Activated CD4-positive, alpha-beta T cell treated with anti-CD3 and anti-CD28 coated beads for 48 hours (primary cell): ENCODE measurements at places on chromosomes 16 and 17.

- DNase-seq, result no peak
Measured at GRCh38 chr17:4209611-4210010, 54.2 kb downstream of the ANKFY1 start.

DNA sequence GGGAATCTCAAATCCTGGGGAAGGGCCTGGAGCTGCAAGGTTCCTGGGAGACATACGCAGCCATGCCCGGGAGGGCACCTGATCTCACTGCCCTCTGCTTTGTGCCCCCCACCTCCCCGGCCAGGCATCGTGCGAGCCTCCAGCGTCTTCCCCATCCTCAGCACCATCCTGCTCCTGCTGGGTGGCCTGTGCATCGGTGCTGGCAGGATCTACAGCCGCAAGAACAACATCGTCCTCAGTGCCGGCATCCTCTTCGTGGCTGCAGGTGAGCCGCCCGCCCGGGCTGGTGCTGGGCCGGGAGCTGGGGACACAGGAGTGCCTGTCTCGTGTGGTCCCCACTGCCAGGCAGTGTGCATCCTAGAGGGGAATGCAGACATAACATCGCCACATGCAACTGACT, 19.6 kb upstream of the CACNG1 start:
- DNase-seq, result no peak

GRCh38 chr17:73288534-73289302, 23.1 kb downstream of the CDC42EP4 start:
- no peak for DNase-seq

DNA sequence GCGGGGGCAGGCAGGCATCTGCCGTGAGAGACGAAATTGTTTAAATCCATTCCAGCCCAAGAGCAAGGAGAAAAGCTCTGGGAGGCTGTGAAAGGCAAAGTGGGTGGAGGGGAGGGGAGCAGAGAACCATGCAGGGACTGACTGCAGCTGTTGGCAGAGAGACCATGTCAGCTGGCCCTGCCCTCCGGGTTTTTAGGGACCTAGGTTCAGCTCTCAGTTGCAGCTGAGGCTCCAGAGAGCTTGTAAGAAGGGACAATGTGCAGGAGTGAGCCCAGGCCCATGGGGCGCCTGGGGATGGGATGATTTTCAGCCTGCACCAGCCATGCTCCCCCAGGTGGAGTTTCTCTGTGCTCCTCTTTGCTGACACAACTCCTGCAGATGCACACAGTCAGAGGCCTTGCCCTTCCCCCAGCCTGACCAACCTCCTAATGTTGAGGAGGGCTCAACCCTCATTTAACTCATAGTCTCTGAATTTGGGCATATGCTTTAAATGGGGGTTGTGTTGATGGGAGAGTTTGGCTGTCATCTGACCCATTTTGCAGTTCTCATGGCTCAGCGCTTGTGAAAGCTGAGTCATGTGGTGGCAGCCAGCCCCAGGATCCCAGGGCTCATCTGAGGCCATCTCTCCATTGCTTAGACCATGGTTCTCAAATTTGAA, 70.9 kb downstream of the PLXDC1 start:
- no peak for DNase-seq

- peak; percentile 65 for DNase-seq
Measured at GRCh38 chr17:6574687-6575595, 18.6 kb upstream of the PITPNM3 start.

- DNase-seq, result no peak
Measured at GRCh38 chr17:59505610-59506276, 59.7 kb upstream of the DHX40 start.

DNA sequence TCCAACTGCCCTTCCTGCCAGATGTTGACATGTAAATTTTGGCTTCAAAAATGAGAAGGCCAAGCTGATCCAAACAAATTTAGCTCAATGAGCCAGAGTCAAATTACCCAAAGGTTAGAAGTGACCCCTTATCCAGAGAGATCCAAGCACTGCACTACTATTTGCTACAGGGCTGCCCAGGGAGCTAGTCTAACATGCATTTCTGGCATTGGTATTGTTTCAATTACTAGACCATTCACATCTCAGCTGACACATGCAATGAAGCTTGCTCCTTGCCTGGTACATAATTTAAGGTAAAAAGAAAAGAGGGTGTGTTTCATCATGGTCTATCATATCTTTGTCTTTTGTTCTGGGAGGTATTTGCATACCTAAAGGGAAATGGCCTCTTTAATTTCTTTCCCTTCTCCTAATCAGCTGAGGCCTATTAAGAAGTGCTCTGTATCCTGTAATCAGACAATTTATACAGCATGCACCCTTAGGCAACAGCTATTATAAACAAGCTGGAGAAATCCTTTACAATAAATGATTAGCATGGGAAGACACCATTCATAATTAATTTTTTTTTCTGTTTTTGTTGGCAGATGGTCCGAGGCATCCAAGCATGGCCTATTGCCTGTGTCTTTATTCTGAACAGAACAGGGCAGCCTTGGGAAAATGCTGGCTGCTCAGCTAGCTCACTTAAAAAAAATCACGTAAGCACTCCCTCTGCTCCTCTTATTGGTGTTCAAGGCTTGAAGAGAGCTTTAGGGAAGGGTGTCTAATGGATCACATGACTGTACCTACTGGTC, 161.5 kb upstream of the SALL1 start:
- DNase-seq, result no peak

- no peak for DNase-seq
Measured at GRCh38 chr17:14581186-14581830, 280.4 kb downstream of the HS3ST3B1 start.

GRCh38 chr17:48553826-48554225, 8.9 kb upstream of the HOXB2 start:
- no peak for DNase-seq

GRCh38 chr16:30398661-30399434, 3.6 kb downstream of the ZNF48 start:
- DNase-seq, result no peak

GRCh38 chr16:51433599-51433998, 282.5 kb upstream of the SALL1 start:
- DNase-seq, result no peak

GRCh38 chr17:67253384-67253783, 8.4 kb upstream of the HELZ start:
- DNase-seq, result no peak

DNA sequence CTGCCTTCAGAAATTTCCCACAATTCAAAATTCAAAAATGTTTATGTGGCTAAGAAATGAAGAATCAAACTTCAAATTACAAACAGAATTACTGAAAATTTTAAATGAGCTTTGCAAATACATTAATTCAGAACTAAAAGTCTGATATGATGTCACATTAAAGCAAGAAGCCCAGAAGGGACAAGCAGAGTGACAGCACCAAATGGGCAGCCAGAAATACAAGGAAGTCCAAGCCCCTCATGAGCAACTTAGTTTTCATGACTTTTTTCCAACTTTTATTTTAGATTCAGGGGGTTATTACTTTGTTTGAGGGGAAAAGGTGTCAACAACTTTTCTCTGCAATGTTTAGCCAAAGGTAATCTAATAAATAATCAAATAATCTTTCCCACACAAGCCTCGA, 21.5 kb downstream of the UBE2G1 start:
- no peak for DNase-seq

- peak; percentile 46 for DNase-seq
Measured at GRCh38 chr16:28974007-28974436, 556 bp upstream of the SPNS1 start.

DNA sequence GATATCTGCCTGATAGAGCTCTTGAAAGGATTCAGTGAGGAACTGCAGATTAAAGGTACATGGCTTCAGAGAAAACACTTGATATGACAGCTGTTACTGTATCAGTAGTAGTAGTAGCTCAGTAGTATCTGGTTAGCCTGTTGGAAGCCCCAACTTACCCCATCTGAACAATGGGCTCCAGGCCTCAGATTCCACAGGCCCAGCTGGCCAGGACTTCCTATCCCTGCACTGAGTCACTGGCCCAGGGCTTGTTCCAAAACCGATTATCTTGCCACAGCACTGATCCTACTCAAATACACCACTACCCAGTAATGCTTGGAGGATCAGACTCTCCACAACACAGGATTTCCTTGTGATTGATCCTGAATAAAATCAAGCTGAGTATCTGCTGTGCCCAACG, 32.6 kb downstream of the DCUN1D3 start:
- no peak for DNase-seq
